ENCODE measurements at places on chromosomes 5 and 9.
A peak's percentile ranks its signal among the peaks of the same experiment; 100 is the strongest.

GRCh38 chr9:78028926-78029325 is 2.7 kb downstream of the GNAQ start:
- peak; percentile 61 for DNase-seq

- DNase-seq = peak; percentile 33
Observed at GRCh38 chr5:142888469-142889085, 118.4 kb downstream of the ARHGAP26 start.

DNA sequence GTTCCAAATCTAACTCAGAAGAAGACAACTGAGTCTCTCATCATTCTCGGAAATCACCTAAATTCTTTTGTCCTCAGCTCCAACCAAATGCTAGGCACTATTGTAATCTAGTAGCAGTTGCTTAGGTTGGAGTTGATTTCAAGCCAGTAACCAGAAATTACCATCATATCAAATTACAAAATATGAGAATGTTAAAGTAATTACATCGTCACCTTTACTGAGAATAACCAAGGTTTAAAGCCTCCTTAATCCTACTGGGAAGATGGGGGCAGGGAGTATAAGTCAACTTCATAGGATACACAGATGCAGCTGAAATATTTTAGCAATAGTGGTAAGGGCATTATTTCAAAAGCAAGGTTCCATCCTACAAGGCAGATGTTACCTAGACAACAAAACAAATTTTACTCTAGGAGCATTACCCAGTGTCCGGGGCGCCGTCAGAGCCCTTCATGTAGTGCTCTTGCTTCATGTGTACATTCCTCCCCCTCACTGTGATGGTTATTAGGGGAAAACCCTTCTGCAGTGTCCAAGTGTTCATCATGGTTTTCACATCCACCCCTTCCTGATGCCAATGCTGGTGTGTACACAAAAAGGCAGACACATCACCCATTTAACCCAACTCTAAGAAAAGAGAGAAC is 19.5 kb downstream of the ERAP1 start:
- DNase-seq = no peak

- no peak for DNase-seq
Observed at GRCh38 chr9:98529841-98530240, 178.9 kb downstream of the GABBR2 start.

- DNase-seq = no peak
Observed at GRCh38 chr9:20209391-20210340, 412.6 kb downstream of the MLLT3 start.

- no peak for DNase-seq
Observed at GRCh38 chr9:109904666-109905065, 124.7 kb downstream of the PALM2AKAP2 start.

DNA sequence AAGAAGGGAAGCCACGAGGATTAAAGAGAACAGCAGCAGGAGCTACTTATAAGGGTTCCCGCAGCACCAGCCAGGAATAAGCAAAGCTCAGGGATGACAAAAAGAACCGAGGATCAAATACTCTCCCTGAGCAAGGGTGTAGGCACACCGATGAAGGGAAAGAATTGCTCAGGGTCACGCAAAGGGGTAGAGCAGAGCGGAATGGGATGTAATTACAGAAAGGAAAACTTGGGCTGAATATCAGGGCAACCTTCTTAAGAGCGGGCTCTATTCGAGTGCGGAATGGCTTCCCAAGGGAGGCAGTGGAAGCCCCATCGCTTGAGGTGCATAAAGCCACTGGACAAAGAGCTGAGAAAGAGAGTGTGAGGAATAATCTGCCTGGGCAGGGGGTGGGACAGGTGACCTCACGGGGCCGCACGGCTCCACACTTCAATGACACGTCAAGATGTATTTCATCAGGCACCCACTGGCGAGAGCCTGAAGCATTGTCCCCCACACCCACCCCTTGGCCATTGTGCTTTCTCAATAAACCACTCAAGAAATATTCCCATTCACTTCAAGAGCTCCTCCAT is 162.2 kb downstream of the EBF1 start:
- DNase-seq = no peak

DNA sequence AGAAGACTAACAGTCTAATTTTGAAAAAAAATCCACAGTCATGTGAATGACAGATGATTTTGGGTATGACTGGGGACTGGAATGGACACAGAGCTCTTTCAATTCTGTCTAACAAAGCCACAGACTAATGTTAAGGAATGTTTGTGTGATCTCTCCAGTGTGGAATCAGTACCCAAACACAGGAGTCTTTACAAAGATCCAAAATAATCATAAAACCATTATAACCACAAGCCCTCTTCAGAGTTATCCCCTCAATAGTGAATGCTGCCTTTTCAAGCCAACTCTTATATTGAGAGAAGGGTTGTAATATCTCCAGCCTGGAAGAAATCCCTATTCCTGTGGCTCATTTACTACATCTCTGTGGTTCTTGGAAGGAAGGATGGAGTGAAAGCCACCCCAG is 552.0 kb upstream of the CLINT1 start:
- DNase-seq = no peak

DNA sequence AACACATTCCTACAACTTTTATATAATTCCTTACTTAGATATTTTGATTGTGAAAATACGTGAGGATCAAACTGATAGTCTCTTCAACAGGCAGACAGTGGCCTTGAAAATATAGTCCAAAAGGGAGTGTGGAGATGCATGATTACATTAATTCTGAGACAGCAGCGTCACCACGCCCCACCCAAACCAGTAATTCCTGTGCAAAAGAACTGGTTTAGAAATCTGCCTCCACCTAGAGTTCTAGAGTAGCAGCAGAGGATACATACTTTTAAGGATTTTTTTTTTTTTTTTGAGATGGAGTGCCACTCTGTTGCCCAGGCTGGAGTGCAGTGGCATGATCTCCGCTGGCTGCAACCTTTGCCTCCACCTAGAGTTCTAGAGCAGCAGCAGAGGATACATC is 1.6 kb upstream of the TUT7 start:
- DNase-seq = no peak

- DNase-seq = no peak
Observed at GRCh38 chr9:5482194-5482593, 28.1 kb upstream of the PDCD1LG2 start.

GRCh38 chr5:96203761-96204160 is 229.3 kb downstream of the PCSK1 start:
- DNase-seq = no peak

GRCh38 chr9:37371565-37372464 is 50.7 kb upstream of the GRHPR start:
- DNase-seq = peak; percentile 26

DNA sequence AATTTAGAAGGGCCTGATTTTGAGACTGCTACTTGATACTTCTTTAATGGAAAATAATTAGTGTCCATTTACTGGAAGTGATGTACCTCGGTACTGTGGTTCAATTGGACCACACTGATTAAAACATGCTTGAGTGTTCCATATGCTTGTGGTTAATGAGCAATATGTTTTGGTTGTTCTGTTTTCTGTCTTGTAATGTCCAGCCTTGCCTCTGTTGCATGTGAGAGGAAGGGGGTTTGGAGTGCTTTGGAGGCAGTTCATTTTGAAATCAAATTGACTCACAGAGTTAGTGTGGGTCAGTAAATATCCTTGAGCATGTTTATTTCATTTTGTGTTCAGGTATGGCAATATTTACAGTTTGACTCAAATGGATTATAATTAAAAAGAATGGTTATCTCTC is 334.4 kb downstream of the ARHGEF28 start:
- DNase-seq = no peak
